Right cardiac atrium (tissue), 5 donors: ENCODE measurements at places on chromosomes 7 and 10. TPM values are rescaled to one million over a fixed set of nuclear protein-coding genes. Genes with fewer than 3 reads are reported as not detected.

The HOXA6 gene
- total RNA-seq, result not detected

- DNase-seq, result no peak
Measured at GRCh38 chr10:6721964-6722615, 142.0 kb upstream of the PRKCQ start.

DNA sequence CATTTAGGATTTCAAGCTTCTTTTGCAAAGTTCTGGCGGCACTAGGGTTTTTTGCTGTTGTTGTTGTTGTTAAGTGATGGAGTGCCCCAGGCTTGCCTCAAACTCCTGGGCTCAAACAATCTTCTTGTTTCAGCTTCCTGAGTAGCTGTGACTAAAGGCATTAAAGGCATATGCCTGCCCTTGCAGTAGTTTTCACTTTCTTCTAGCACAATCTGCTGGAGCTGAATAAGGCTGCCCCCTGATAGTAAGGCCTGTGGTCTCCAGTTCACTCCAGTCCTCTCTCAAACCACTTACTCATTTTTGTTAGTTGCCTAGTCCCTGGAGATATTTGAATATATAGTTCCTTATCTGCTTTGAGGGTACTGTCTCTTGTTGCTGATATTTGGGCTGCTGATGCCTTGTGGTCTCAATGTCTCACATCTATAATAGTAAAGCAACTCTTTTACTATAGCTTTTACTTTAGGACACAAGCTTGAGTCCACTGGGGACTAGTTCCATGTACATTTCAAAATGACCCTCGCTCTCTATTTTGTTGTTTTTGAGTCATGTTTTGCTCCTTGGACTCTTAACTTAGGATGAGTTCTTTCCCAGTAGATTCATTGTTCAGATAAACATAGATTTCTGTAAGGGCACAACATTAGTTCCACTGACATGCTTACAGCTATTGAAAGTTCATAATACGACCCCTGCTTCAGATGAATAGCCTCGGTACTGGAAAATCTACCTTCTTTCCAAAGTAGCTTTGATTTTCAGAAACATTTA lies 25.5 kb downstream of the PHF14 start:
- DNase-seq, result no peak

DNA sequence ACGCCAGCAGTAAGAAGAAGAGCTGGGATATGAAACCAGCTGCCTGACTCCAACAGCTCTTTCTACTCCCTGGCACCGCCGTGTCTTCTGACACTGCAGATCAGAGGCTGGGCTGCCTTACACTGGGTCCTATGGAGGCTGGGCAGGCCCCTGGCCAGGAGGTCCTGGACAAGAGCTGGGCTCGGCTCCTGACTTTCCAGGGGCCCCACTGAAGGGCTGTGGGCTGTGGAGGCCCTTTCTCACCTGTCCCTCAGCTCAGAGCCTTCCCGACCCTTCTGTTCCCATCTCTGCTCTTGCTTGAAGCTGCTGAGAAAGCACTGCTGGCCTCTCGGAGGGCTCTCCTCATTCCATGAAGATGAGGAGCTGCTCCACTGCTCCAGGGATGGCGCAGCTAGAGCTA lies 85.9 kb upstream of the UNC5B start:
- DNase-seq, result no peak
